ENCODE measurements at places on chromosomes 4 and X. TPM values are rescaled to one million over a fixed set of nuclear protein-coding genes. Genes with fewer than 3 reads are reported as not detected.

- peak; percentile 7 for DNase-seq
These were observed 71.7 kb downstream of the FANCB start for GRCh38 chrX:14801136-14801535.

GRCh38 chr4:7204656-7205387 lies 12.5 kb downstream of the SORCS2 start:
- DNase-seq: no peak

DNA sequence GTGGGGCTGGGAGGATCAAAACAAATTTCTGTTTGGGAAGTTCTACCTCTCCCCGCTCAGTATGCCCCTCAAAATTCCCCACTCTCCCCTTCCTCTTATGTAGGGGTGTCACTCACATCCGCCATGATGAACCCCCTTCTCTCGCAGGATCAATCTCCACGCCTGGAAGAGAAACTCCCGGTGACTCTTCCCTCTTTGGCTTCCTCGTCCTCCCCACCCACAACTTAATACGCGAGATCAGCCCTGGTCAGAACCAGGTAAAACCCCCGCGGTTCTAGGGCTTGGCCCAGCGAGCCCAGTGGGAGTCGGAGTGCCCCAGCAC lies 427 bp downstream of the LAMTOR3 start:
- no peak for DNase-seq

- DNase-seq: peak; percentile 21
These were observed 9.6 kb downstream of the XIAP start for GRCh38 chrX:123869488-123869887.

- DNase-seq: no peak
These were observed 93.2 kb downstream of the SORBS2 start for GRCh38 chr4:185718578-185719499.

DNA sequence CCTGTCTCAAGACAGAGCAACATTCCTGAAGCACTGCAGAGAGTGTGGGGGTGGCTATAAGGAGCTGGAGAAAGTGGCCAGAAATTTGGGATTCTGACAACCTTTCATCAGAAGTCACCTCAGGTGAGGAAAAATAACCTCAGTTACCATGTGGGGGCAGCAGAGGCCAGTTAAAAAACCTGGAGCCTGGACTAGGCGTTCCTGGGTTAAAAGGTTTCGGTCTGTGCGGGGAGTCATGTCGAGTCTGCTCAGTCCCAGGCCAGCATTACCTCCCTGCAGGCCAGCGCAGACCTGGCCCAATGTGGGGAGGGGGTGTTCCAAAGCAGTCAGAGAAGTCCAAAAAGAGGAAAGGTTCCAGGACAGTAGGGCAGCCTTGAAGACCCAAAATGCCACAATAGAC lies 10.9 kb upstream of the NALF2 start:
- no peak for DNase-seq

DNA sequence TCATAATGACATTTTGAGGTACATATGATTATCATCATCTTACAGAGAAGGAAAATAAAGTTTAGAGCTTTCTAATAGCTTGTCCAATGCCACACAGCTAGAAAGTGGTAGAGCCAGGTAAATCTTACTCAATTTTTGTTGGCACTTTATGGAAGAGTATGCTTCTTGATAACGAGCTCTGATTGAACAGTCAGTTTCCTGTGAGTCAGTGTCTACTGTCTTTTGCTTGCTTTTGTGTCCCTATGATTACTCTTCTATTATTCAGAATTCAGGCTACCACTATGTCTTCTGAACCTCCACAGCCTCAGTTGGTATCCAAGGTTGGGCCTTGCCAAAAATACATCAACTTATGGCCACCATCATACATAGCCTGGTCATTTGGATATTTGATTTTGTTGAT lies 2.6 kb downstream of the FAAH2 start:
- DNase-seq: no peak

- peak; percentile 61 for DNase-seq
These were observed 38.2 kb downstream of the HPGDS start for GRCh38 chr4:94304365-94304971.

DNA sequence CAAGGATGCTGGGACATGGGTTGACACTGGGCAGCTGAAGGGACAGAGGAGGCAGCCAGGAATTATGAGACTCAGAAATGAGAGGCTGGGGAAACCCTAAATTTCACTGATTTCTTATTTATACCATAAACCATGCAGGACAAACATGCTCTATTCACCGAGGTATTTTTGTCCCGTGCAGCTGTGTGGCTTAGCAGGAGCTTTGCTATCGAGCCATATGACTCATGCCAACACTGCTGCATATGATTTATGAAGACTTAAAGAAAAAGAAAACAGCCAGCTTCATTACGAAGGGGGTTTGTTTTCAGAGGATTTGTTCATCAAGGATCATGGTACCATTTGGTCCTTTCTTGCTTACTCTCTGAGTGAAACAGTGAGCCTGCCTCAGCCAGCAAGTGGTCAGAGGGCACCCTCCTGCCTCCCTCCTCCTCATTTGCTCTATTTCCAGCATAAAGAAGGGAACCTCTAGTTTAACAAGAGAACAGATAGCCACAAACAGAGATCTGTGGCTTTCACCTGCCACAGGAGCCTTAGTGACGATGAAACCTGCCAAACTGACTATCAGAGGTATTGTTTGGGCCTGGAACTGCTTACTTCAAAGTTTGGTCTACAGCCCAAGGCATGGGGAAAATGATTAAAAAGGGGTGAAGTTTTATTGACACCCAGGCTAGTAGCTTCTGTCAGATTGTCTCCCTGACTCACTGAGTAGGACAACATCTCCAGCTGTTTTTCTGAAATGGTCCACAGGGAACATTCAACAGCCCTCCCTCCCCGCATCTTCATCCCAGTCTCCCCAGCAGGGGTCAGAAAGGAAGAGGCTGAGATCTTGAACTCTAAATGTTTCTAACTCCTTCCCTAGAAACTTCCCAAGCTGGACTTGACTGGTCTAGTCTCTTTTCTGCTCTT lies 80.1 kb upstream of the MAML3 start:
- DNase-seq: peak; percentile 74

GRCh38 chrX:150761176-150761818 lies 68.1 kb downstream of the MTMR1 start:
- DNase-seq: no peak

The BDH2 gene
- total RNA-seq: 68.1 TPM

The ABCG2 gene
- 1.2 TPM for total RNA-seq

The GRID2 gene
- total RNA-seq: not detected

The DCAF12L1 gene
- not detected for total RNA-seq

The FAM47E gene
- 0.19 TPM for total RNA-seq

All from LHCN-M2 (cell line).